ENCODE measurements at places on chromosomes 1 and 21.

DNA sequence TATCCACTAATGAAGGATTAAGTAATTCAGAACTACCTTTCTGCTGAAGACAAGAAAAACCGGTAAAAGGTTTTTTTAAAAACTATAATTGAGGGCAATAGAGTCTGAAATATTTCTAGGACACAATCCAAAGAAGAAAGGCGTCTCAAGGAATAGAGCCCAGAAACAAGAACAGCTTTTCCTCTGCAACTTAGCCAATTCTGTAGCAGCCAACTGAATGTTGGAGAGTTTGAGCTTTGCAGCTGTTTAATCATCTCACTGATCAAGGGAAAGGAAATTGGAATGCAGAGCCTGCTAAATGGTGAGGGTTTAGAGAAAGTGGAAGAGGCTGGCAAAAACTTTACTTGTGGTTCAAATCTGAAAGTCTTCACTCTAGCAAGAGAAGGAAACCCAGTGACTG, 818.9 kb downstream of the KCNT2 start:
- no peak for DNase-seq

- DNase-seq = no peak
These were observed 119.5 kb downstream of the HMCN1 start for GRCh38 chr1:185853739-185854138.

GRCh38 chr1:227428803-227429202, 110.5 kb upstream of the CDC42BPA start:
- no peak for DNase-seq

GRCh38 chr1:223256034-223256433, 107.9 kb downstream of the SUSD4 start:
- DNase-seq = no peak

GRCh38 chr1:211825980-211826379, 4.6 kb downstream of the LPGAT1 start:
- DNase-seq = no peak

DNA sequence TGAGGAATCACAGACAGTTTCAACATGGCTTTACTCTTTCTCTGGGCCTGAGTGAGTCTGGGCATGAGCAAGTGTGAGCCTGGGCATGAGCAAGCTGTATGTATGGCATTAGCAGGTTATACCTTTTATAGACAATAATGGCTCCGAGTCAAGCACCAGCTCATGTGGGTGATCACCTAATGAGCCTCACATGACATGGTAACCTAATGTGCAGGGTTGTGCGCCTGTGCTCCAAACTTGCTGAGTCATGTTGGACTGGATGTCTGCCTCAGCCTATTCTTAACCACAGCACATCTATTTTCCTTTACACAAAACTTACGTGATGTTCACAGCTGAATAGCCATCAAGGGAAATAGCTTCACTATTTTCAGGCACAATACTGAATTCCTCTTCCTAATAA, 236.2 kb upstream of the NRIP1 start:
- DNase-seq = no peak

GRCh38 chr1:154371436-154371835, 33.7 kb upstream of the IL6R start:
- DNase-seq = no peak

DNA sequence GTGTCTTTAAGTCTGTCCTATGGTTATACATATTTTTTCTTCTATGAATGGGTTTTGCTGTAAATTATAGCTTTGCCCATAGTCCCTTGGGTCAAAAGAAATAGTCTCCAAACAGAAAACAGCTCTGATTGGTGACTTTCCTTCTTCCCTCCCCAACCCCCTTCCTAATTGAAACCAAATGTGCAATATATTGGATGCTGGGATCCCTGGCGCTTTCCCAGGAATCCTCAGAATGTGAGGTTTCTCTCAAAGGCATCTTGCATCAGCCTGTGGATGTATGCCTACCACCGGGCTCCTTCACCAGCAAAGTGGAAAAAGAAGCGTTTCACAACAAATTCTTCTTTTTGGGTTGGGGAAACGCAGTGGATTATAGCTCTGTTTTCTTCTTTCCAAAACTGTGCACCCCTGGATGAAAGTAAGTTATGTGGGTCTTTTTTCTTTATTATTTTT, at the start of gene DDR2:
Gene DDR2 (plus strand): TSS at position 248 of the 450 bp plus-strand sequence. CDS start 86,600 bp downstream, outside the sequence.
- no peak for DNase-seq

- peak; percentile 88 for DNase-seq
These were observed at the start of gene CD247 for GRCh38 chr1:167518331-167518700. Gene CD247, minus strand, starts transcription at chr1:167518529. Its CDS starts 64 bp downstream, at chr1:167518465.

- DNase-seq = no peak
These were observed 158.1 kb upstream of the COA6 start for GRCh38 chr1:234214911-234215892.

GRCh38 chr1:10065344-10065685, 32.6 kb downstream of the UBE4B start:
- no peak for DNase-seq

- DNase-seq = no peak
These were observed 633.3 kb downstream of the LMO4 start for GRCh38 chr1:87961992-87962391.

- DNase-seq = no peak
These were observed 10.7 kb downstream of the MYSM1 start for GRCh38 chr1:58689167-58689566.

GRCh38 chr1:241647658-241648057, 4.4 kb upstream of the WDR64 start:
- no peak for DNase-seq

DNA sequence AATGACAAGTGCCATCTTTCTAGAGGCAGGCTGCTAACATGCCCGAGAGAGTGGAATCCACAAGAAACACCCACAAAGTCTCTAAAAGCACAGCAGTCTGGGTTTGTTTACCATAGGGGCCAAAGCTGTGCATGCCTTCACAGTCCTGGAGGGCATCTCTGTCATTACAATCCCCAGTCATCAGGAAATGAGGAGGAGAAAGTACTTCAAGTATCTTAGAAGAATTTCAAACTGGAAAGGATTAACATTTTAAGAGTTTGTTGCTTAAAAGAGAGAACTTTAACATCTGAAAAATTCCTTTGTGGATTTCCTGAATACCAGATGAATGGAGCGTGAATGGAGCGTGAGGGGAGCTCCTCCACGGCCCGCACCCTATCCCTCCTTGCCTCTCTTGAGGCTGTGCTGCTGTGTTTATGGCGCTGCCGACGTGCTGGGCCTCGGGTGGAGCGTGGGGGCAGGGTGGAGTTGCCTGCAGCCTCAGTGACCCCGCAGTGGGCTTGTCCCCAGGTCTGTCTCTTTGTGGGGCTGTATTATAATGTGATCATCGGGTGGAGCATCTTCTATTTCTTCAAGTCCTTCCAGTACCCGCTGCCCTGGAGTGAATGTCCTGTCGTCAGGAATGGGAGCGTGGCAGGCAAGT, 23.3 kb downstream of the SLC6A17 start:
- DNase-seq = no peak

- DNase-seq = no peak
These were observed 643 bp downstream of the CFAP298 start for GRCh38 chr21:32611471-32611997.

- DNase-seq = no peak
These were observed 116.5 kb downstream of the TMEM53 start for GRCh38 chr1:44557778-44558177.

DNA sequence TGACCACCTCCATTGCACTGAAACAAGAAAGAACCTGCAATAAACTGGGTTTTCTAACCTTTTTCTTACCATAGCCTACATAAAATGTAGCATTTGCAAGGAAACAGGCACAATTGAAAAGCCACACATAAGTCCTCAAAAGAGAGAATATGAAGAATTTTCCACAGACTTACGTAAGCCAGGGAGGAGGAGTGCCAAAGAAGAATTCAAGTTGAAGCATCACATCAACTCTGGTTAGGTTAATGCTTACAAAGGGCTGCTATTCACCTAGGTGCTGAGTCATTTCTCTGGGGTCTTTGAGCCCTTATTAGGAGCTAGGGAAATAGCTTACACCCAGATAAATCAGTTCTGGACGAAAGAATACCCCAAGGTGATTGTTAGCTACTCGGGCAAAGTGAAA, 9.6 kb downstream of the OSCP1 start:
- no peak for DNase-seq

- no peak for DNase-seq
These were observed 3.3 kb downstream of the IFNGR2 start for GRCh38 chr21:33406493-33406892.

- no peak for DNase-seq
These were observed 44.0 kb downstream of the ZSCAN20 start for GRCh38 chr1:33516428-33516827.

GRCh38 chr1:63032171-63032570, 248.2 kb downstream of the ATG4C start:
- no peak for DNase-seq

DNA sequence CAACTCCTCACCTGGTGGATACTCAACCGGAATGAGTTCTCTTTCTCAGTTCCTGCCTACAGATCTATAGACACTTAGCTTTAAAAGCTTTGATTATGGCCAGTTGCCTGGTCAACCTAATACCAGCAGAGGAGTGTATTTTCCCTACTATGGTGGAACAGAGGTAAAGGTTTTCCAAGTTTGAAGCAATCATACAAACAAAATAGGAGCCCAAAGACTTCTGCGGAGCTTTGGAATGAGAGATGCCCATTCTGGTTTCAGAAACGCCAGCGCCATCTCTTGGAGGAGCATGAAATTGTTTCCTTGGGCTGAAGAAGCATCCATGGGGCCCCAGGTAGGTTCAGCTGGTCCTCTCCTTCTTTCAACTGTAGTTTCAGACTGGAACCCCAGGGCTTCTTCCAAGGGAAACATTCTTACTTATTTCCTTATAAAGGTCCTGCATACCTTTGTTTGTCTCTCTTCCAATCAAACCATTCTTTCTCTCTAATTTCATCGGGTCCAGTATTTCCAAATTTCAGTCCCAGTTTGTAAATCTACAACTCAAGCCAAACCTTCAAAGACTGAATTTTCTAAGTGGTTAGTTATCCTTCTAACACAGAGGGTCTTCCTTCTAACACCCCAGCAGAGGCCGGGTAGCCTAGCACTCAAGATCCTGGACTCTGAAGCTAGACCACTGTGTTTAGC, 95.9 kb downstream of the KCNJ15 start:
- DNase-seq = peak; percentile 11

- DNase-seq = no peak
These were observed 98.0 kb upstream of the C1orf105 start for GRCh38 chr1:172322219-172323061.

DNA sequence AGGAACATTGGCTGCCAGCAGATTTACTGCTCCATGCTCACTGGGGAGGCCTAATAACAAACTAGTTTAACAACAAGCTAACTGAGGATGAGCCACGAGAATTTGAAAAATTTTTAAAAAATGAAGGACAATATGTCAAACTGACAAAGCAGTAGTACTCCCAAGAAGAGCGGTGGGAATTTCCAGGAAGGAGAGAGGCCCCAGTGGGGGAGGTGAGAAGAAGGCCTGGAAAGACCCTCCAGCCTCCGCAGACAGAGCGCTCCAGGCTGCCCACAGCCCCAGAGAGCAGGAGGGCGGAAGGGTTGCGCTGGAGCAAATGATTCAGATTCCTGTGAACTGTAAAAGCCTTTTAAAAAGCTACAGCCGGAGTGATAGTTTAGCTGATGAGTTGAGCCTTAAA, 78.5 kb downstream of the SIPA1L2 start:
- no peak for DNase-seq

DNA sequence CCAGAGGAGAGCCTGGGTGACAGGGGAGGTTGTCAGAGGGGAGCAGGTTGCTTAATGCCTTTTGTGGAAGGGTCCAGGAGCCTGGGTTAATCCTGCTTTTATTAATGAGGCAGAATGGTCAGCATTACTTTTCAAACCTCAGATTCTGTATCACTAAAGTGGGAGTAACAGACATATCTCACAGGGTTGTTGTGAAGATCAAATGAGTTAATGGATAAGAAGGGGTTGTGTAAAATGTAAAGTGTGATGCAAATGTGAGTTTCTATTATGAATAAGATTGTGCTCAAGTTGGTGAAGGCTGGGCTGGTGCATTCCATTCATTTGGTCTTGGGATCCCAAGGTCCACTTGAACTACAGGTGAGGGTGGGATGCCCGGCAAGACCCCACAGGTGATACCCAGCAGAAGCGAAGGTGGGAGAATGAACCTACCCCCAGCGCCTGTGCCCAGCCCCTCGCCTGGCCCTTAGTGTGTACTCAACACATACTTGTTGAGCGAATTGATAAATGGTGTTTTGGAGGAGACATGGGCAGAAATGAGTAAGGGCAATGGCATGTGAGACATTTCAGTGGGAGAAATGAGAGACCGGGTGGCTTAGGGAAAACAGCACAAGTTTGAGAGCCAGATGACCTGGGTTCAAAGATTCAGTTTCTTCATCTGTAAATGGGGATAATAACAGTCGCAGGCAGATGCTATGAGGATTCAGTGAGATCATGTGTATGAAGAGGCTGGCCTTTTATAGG, 6.2 kb downstream of the SLC26A9 start:
- DNase-seq = no peak

- DNase-seq = no peak
These were observed 64.4 kb upstream of the BARHL2 start for GRCh38 chr1:90781534-90781933.

DNA sequence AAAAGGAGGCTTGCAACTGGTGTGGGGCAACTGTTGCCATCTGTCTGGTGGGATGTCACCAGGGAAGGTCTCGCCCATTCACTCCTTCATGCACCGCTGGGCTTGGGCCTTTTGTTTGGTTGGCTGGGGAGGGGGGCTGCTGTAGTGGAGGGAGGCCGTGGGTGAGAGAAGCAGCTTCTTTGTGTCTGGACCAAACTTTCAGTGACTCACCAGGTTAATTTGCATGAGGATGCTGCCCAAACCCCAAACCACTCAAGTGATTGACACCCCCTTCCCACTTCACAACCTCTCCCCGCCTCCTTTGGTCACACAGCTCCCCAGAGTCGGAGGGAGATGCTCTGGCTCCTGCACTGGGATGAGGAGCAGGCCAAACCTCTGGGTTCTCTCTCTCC, 19.7 kb downstream of the BTG2 start:
- DNase-seq = peak; percentile 73

- DNase-seq = no peak
These were observed 109.5 kb upstream of the SIM2 start for GRCh38 chr21:36589352-36589971.

DNA sequence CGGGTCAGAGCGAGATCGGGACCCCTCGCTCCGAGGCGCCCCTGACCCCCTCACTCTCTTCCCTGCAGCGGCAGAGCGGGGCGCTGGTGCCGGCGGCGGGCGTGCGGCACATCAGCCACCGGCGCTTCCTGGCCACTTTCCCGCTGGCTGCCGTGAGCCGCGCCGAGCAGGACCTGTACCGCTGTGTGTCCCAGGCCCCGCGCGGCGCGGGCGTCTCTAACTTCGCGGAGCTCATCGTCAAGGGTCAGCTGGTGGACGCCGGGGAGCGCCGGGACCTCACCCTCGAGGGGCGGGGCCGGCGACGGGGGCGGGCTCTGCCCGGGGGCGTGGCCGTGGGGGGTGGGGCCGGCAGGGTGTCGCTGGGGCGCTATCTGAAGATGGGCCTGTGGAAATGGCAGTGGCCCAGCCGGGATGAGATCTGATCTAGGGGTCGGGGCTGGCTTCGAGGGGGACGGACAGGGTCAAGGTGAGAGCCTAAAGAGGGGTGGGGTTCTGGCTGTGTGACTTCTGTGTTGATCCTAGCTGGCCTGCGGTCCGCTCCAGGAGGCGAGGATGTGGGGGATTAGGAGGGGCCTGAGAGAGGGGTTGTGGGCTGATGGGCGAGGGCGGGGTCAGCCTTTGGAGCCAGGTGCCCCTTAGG, 23.6 kb downstream of the PTPRU start:
- no peak for DNase-seq

- no peak for DNase-seq
These were observed 224.0 kb downstream of the PTBP2 start for GRCh38 chr1:96945509-96946084.

Measured in CD4-positive, alpha-beta T cell treated with Interleukin-6 at 100 ng/mL for 8 hours (primary cell).